ENCODE measurements at places on chromosomes 6 and 20.

- DNase-seq: no peak
Observed at GRCh38 chr6:110491644-110492317, 15.4 kb upstream of the SLC22A16 start.

DNA sequence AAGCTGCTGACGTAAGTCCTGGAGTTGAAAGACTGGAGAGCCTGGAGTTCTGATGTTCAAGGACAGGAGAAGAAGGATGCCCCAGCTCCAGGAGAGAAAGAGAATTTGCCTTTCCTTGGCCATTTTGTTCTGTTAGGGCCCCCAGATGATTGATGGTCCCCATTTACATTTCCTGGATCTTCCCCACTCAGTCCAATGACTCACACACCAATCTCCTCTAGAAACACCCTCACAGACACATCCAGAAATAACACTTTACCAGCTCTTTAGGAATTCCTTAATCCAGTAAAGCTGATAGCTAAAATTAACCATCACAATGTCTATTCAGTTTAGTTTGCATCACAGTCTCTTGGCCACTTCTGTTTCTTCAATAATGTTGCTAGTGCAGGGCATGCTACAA is 260.2 kb upstream of the IRAK1BP1 start:
- DNase-seq: no peak

DNA sequence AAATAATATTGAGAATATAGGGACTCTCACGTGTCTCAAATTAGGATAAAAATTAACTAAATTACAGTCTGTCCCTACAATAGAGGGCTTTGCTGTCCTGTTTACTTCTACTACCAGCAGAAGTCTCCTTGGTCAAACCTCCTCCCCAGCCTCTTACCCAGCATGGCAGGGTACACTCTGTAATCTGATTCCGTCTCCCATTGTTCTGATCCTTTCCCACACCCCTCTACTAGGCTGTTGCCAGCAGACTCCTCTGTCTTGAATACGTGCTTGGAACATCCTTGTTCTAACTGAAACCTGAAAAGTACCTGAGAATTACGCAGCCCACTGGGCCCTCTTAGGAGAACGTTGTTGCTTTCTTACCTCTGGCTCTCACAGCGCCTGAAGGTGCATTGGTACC is 112.2 kb upstream of the PREP start:
- no peak for DNase-seq

DNA sequence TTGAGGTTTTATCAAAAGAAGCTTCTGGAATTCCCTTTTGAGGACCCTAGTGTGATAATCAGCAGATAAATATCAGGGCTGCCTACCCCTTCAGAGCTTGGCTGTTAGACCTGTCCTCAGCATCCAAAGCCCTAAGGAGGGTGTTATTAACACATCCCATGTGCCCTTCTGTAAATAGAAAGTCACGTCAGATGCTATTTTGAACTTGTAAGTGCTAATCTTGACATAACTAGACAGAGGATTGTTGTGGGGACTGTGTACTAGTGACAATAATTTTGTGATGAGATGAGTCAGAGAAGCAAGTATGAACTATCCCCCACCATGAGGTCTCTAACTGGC is 4.9 kb upstream of the LAMA4 start:
- DNase-seq: no peak

- DNase-seq: no peak
Observed at GRCh38 chr20:1577906-1578305, 20.4 kb upstream of the SIRPD start.
